ENCODE measurements at places on chromosomes 1 and 21.
A peak's percentile ranks its signal among the peaks of the same experiment; 100 is the strongest.

GRCh38 chr1:220371324-220371723, 99.1 kb upstream of the RAB3GAP2 start:
- no peaks in the 10 kb centered on the region for H3K4me1 ChIP-seq
- no peaks in the 10 kb centered on the region for H3K27me3 ChIP-seq
- DNase-seq = no peak
- H3K27ac ChIP-seq = no peak overlapping the region

DNA sequence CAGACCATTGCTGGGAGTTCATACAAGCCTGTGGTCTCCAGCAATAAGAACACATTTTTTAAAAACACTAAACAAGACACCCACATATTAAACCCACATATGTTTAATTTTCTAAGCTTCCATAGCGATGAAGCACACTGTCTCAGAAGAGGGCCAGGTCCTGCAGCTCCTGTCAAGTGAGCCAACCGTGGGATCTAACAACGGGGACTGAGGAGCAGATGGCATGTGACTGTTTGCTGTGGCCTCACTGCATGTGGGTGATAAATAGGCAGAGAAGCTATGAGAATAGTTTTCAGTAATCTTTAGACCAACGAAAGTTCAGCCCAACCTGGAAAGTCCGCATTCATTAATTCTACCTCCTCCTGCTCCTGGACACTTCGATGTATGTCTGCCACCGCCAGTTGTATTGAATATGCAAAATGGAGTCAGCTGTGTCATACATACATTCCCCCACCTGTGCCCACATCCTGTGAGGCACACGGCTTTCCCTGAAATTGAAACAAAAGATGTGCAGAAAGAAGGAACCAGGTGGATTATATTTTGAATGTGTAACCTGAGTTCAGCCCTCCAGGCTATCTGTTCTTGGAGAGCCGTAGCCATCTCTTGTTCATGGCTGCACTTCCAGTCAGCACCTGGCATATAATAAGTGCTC, 88.2 kb downstream of the MIS18A start:
- H3K27ac ChIP-seq = no peak overlapping the region
- H3K36me3 ChIP-seq = no peaks in the 10 kb centered on the region
- no peaks in the 10 kb centered on the region for H3K27me3 ChIP-seq

- H3K27ac ChIP-seq = peak overlapping the region; percentile 62
- no peaks in the 10 kb centered on the region for H3K27me3 ChIP-seq
- H3K4me1 ChIP-seq = peaks cover 16% of the 10 kb centered on the region
- H3K36me3 ChIP-seq = no peaks in the 10 kb centered on the region
- DNase-seq = no peak
- no peak overlapping the region for H3K4me3 ChIP-seq
Observed at GRCh38 chr1:59366346-59366745, 69.5 kb downstream of the FGGY start.

DNA sequence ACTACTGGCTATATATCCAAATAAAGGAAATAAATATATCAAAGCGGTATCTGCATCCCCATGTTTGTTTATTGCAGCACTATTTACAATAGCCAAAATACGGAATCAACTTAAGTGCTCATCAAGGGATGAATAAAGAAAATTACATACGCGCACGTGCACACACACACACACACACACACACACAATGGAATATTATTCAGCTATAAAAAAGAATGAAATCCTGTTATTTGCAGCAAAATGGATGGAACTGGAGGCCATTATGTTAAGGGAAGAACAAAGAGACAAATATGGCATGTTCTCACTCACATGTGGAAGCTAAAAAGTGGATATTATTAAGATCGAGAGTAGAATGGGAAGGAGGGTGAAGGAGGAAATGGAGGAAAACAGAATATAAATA, 20.2 kb downstream of the COPA start:
- no peaks in the 10 kb centered on the region for H3K27me3 ChIP-seq
- H3K36me3 ChIP-seq = peaks cover 74% of the 10 kb centered on the region
- DNase-seq = no peak
- H3K4me3 ChIP-seq = no peak overlapping the region

DNA sequence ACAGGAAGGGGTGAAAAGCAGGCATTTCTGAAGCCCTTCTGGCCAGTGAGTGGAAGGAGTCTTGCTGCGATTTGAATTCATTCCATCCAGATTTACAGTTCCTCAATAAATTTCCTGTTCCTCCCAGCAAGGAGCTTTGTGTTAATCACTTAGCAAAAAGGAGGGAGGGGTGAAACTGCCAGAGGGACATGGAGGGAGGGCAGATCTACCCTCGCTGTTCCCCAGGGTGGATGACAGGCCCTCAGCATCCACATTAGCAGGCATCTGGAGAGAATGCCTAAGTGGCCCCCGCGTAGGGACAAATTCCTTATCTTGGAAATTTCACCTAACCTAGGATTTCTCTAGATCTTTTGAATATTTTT, 1.2 kb downstream of the ETV3 start:
- DNase-seq = no peak
- peak overlapping the region; percentile 95 for H3K27ac ChIP-seq
- H3K4me1 ChIP-seq = peaks cover 16% of the 10 kb centered on the region
- H3K4me3 ChIP-seq = peak overlapping the region; percentile 86

DNA sequence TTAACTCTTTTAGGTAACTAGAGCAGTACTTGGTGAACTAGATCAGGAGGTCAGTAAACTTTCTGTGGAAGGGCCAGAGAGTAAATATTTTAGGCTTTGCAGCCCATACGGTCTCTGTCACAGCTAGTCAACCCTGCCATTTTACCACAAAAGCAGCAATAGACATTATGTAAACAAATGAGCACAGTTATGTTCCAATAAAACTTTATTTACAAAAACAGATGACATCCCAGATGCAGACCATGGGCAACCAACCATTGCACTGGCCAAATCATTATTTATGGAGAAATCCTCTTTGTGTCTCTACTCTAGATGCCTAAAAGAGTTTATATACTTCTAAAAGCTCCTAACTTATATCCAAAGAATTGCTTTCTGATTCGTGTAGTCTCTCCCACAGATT, 192.4 kb downstream of the HS2ST1 start:
- no peaks in the 10 kb centered on the region for H3K36me3 ChIP-seq
- H3K27me3 ChIP-seq = no peaks in the 10 kb centered on the region
- DNase-seq = no peak

- H3K27me3 ChIP-seq = no peaks in the 10 kb centered on the region
- no peak overlapping the region for H3K4me3 ChIP-seq
- H3K36me3 ChIP-seq = no peaks in the 10 kb centered on the region
- H3K27ac ChIP-seq = no peak overlapping the region
Observed at GRCh38 chr1:205182930-205183329, 28.6 kb downstream of the DSTYK start.

DNA sequence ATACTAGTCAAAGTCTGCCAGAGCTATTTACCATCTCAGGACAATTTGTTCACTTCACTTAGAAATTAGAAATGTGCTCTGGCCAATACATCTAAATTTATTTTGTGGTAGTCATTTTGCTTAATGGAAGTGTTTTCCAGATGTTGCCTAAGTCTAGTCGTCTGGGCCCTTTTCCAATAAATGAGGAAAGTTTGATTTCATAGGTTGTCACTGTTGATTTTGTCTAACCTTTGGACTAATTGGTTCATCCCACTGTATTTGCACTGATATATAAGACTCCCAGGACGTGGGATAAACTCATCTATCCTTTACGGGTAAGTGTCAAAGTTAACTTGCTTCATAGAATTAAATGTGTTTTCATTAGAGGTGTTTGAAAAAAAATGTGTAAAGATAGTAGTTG, 79.1 kb downstream of the TPR start:
- H3K36me3 ChIP-seq = no peaks in the 10 kb centered on the region
- DNase-seq = no peak
- H3K4me3 ChIP-seq = no peak within 1 kb of the TSS
- H3K4me1 ChIP-seq = no peaks in the 10 kb centered on the region
- H3K27ac ChIP-seq = no peak within 1 kb of the TSS
- H3K27me3 ChIP-seq = no peaks in the 10 kb centered on the region

DNA sequence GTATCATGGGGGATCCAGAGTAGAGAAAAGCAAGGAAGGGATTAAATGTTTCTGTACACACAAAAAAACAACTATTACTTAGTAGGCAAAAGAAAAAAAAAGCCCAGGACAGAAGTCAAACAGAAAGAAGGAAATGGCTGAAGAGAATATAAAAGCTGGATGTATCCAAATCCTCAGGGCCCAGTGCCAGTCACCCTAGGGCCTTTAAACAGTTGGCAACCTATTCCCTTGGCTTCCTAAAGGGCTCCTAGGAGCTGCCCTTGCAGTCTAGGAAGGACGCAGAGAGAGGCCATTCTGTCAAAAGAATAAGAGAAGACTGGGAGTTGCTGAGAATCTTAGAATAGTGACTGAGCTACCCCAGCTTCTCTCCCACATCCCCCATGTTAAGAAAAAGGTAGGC, 5.0 kb downstream of the B4GALT3 start:
- no peak for DNase-seq
- H3K36me3 ChIP-seq = no peaks in the 10 kb centered on the region
- H3K27ac ChIP-seq = peak overlapping the region; percentile 15
- H3K4me1 ChIP-seq = peaks cover 13% of the 10 kb centered on the region

- H3K36me3 ChIP-seq = no peaks in the 10 kb centered on the region
- H3K4me3 ChIP-seq = no peak overlapping the region
- peaks cover 31% of the 10 kb centered on the region for H3K27me3 ChIP-seq
- peak; percentile 64 for DNase-seq
- peaks cover 8% of the 10 kb centered on the region for H3K4me1 ChIP-seq
- H3K27ac ChIP-seq = no peak overlapping the region
Observed at GRCh38 chr1:202192770-202193613, 607 bp upstream of the LGR6 start.
